ENCODE measurements at places on chromosomes 3 and 15. TPM values are rescaled to one million over a fixed set of nuclear protein-coding genes. Genes with fewer than 3 reads are reported as not detected.

The LNP1 gene
- total RNA-seq = 5.9 TPM

The SLC2A2 gene
- not detected for total RNA-seq

The SNTN gene
- not detected for total RNA-seq

The PARP3 gene
- total RNA-seq = 22.8 TPM

The NOX5 gene
- total RNA-seq = under 0.01 TPM

The GABRR3 gene
- not detected for total RNA-seq

The AHSG gene
- not detected for total RNA-seq

The ITPKA gene
- total RNA-seq = 0.28 TPM

The IL5RA gene
- not detected for total RNA-seq

The USP50 gene
- not detected for total RNA-seq

The OR5K1 gene
- total RNA-seq = not detected

Data from regular cardiac myocyte (primary cell).